EL (cell line): ENCODE measurements at places on chromosomes 2 and 18.

- DNase-seq = peak; percentile 43
These were observed 39.2 kb downstream of the UNC50 start for GRCh38 chr2:98647636-98648035.

DNA sequence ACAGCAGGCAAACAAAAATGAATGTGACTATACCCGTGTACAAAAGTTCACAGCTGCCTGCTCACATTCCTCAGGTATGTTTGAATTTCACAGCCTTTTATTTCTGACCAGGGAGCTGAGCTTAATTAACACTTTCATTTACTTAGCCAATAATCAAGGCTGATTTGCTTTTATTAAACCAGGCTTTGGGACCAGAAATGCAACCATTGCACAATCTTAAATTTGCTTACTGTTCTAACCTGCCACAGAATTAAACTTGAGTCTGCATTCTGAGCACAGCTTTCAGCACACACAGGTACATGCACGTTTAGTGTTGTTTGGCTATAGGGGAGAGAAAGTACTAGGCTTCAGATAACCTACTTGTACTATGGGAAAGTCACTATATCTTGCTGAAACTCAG, 372.4 kb upstream of the ATP5MC3 start:
- DNase-seq = no peak

- no peak for DNase-seq
These were observed 703.9 kb upstream of the CDH2 start for GRCh38 chr18:28880856-28881255.

GRCh38 chr2:102975996-102976975, 214.5 kb downstream of the TMEM182 start:
- DNase-seq = no peak

DNA sequence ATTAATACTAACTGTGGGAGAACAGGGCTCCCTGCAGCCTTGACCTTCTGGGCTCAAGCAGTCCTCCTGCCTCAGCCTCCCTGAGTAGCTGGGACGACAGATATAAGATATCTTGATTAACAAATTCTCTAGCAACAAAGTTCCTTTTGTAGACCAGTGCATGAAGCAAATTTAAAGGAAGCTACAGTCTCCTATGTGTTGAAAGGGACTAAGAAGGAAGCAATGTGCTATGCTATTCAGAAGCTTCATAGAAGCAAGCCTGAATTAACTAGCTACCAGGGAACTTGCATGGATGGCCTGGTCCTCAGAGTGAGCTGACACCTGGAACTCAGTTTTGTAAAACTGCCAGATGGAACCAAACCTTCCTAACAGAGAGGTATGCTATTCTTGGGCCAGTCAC, 33.2 kb downstream of the RAPH1 start:
- DNase-seq = no peak

DNA sequence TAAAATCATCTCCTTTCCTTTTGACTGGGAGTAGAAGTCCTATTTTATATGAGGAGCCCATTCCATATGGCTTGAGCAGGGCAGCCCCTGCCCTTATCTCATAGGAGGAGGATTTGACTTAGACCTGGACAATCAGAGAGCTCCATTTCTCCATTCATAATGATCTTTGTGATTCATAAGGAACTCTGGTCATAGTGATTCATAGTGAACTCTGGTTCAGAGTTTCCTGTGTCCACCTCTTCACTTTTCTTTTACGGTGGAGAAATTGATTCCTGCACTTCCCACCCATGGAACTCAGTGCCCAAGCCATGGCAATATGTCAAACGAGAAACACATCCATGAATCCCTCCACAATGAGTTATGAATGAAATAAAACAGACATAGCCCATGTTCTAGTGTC, 12.8 kb upstream of the MYO3B start:
- DNase-seq = peak; percentile 34

DNA sequence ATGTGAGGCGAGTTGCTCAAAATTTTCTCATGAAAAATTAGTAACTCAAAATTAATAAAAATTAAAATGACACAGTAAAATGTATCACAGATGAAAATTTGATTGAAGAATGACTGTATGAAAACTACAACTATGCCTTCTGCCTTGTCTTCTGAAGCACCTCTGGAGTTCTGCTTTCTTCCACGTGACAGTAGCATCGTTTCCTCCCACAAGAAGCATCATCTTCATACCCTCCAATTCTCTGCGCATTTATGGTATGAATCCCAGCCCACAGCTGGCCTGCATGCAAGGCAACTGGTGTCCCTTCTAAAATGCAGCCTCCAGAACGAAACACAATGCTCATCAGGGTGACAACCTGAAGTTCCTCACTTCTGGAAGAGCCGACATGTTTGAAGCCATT, 189.9 kb downstream of the MYO1B start:
- no peak for DNase-seq

- no peak for DNase-seq
These were observed 107.5 kb upstream of the SPATS2L start for GRCh38 chr2:200199005-200199404.

DNA sequence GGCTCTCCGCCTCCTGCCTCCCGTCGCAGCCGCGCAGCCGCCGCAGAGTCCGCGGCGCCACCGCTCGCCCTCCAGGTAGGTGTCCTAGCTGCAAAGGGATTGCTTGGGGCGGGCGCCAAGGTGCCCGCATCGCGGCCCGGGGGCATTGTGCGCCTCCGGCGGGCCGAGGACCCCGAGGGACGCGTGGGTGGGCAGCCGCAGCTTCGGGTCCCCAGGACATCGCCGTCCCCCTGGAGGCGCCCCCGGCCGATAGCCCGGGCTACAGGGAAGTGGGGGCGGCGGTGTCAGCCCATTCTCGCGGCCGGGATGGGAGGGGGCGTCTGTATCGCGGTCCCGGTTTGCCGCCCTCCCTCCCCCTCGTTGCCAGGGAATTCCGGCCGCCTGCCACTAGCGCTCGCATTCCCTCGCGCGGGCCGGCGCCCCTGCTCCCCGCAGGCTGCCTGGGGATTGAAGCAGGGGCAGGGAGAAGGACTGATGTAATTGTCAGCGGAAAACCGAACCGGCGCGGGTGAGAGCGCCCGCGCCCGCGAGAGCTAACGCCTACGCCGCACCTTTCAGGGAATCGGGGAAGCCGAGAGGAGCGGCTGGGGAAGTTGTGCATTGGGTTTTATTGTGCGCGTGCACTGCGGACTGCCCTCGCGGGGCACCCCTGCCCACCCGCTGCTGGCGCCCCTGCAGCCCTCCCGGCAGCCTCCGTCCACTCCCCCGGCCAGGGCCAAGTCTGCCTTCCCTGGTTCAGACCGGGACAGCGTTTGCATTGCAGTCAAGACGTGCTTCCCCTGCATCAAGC, 483 bp downstream of the OSBPL6 start:
- DNase-seq = peak; percentile 74

- DNase-seq = no peak
These were observed 67.2 kb upstream of the PHLPP1 start for GRCh38 chr18:62648045-62648678.

DNA sequence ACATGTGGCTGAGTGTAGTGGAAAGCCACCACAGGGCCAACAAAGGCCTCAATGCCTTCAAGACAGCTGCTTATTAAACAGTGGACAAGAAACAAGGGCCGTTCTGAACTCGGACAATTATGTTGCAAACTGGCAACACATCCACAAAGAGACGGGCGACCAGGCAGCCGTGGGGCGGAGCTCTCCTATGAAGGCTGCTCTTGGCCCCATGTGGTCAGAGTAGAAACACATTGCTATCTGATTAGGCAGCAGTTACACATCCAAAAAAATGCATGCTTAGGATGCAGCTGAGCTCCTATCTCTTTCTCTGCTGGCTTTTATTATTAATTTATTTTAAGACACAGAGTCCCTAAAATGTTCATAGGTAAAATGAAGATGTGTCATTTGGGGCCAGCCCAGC, 163.4 kb downstream of the TMEM163 start:
- DNase-seq = peak; percentile 1

GRCh38 chr18:35494251-35495220, 3.2 kb downstream of the INO80C start:
- DNase-seq = no peak

DNA sequence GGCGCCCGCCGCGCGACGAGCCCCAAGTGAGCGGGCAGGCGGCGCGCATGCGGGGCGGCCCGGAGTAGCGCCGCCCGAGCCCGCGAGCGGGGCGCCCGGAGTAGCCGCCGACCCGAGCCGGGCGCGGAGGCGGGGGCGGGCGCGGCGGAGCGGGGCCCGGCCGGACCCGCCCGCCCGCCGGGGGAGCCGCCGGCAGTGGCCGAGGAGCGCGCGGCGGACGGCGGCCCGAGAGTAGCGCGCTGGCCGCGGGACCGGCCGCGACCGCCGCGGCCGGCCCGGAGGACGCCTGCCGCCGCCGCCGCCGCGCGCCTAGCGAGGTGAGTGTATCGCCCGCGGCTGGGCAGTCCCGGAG, at the start of gene GALNT1:
Gene GALNT1 (plus strand): TSS at position 195 of the 352 bp plus-strand sequence. CDS start 72,923 bp downstream, outside the sequence.
- DNase-seq = peak; percentile 4

DNA sequence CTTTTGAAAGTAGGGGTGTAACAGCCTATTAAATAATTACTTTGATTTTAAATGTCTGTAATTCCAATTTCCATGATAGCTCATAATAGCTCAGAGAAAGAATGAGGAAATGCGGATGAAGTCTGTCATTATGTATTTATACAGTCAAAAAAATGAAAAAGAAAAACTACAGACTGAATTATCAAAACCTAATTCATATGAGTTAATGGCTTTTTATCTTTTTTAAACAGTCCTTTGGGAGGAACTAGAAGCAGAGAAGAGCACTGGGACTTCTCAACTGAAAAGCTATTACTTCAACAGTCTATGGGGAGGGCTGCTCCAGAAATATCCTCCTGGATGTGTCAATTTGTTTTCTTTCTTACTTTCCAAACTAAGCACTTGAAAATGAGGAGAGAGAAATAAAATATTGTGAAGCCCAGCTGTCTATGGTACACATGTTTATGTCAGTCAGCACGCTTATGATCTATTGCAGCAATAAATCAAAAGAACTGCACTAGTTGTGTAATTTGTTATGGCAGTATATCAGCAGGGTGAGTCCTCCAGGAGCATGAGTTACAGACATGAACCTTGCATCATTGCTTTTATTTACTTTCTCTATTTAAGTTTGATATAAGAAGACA, 1550.2 kb downstream of the LRP1B start:
- no peak for DNase-seq

GRCh38 chr18:78971511-78972245, 7.9 kb upstream of the SALL3 start:
- no peak for DNase-seq

DNA sequence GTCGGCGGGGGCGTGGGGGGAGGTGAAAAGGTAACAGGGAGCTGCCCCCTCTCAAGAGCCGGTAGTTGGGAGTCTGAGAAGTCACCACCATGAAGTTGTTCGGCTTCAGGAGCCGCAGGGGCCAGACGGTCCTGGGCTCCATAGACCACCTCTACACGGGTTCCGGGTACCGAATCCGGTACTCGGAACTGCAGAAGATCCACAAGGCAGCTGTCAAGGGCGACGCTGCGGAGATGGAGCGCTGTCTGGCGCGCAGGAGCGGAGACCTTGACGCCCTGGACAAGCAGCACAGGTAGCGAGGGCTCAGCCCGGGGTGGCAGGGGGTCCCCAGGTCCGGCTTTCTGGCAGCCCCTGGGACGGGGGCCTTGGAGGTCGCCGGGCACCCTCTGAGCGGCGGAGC, 47.1 kb upstream of the ZNF519 start:
- no peak for DNase-seq

DNA sequence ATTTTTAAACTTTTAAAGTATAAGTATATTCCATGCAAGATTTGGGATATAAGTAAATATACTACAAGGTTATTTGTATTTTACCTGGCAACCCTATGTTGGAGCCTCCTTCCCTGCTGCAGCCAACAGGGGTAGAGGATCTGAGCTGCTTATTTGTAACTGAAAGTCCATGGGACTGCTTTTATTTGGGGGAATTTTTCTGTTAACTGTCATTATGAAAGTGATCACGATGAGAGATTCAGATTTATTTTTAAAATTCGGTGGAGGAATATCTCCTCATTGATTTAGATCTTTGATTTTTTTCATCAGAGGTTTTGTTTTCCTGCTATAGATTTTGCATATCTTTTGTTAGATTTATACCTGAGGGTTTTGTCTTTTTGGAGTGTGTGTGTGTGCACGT, 215.9 kb downstream of the PRKCE start:
- DNase-seq = no peak

- no peak for DNase-seq
These were observed 805.6 kb upstream of the FANCL start for GRCh38 chr2:59046401-59047372.

GRCh38 chr2:100182494-100183361, 40.3 kb upstream of the AFF3 start:
- no peak for DNase-seq

GRCh38 chr2:50443868-50444630, 587.9 kb downstream of the NRXN1 start:
- DNase-seq = no peak

DNA sequence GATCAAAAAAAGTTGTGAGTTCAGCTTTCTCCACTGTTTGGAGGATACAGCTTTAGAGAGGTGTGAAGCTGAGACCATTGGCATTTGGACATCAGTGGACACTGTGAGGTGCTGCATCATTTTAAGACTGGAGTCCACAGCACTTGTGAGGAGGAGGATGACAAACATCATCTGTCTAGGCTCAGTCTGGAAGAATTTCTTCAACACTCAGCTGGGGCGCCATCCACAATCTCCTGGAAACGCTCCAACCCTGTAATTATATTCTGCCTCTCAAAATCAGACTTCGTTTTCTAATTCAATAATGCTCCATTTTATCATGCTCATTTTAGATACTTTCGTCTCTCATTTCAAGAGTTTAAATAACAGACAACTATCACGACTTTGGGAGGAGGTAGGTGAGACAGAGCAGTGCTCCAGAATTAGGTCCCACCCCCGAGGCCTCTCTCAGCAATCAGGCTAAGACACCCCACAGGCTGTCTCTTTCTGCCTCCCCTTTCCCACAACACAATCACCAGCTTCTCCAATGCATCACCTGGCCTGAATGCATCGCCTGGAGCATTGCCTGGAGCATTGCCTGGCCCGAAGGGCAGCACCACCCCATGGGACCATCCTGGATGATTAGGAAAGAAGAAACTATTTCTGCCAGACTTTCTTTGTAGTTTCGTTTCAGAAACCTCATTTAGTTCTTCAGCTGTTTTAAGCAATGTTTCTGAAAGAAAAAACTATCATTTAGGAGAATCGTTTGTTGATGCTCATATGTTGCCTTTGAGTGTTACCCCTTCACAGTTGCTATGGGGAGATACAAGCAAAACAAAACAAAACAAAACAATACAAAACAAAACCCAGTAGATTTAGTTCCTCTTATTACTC, 37.0 kb upstream of the DPP10 start:
- no peak for DNase-seq

DNA sequence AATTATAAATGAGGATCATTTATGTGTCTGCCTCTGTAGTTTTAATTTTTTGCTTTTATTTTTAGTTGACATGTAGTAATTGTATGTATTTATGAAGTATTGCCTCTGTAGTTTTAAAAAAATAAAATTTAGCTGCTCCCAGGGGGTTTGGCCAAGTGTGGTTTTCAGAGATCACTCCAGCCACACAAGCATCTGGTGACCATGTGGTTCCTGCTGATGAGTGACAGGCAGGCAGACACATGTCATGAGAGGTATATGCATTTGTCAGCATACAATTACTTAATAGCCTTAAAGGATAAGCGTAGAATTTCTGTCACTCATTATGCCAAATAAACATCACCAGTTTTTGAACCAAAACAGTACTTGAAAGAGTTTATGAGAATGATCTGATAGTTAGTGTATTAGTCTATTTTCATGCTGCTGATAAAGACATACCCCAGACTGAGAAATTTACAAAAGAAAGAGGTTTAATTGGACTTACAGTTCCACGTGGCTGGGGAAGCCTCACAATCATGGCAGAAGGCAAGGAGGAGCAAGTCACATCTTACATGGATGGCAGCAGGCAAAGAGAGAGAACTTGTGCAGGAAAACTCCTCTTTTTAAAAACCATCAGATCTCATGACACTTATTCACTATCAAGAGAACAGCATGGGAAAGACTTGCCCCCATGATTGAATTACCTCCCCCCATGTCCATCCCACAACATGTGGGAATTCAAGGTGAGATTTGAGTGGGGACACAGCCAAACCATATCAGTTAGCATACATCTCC, 29.6 kb downstream of the MREG start:
- DNase-seq = no peak
